ENCODE measurements at places on chromosomes 4 and X.

GRCh38 chrX:121172703-121173102 is 125.3 kb downstream of the GLUD2 start:
- no peak for DNase-seq

DNA sequence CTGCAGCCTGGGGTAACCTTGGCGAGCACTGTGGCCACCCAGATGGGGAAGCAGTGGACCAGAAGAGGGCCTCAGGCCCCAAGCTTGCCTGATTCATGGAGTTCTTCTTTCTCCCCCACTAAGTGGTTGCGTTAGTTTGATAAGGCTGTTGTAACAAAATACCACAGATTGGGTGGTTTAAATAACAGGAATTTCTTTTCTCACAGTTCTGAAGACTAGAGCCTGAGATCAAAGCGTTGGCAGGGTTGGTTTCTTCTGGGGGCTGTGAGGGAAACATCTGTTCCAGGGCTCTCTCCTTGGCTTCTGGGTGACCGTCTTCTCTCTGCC is 105.7 kb upstream of the GATB start:
- DNase-seq = no peak

- DNase-seq = no peak
Observed at GRCh38 chr4:146638333-146638785, 334 bp upstream of the POU4F2 start.

DNA sequence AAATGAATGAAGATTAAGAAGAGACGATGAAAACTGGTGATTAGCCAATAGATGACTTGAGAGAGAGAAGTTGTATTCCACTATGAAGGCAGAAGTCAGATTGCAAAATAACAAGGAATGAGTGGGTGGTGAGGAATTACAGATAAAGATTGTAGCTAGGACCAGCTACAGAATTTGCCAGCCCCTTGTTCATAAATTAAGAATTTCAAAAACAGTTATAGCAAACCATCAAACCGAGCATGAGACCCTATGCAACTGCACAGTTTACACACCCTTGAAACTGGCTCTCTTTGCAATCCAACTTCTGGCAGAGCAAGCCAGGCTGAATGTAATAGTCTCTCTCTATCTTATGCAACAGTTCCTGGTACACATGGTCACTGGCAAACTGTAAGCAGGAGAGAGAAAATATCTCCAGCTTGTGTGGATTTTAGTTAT is 35.2 kb downstream of the STAP1 start:
- DNase-seq = no peak

DNA sequence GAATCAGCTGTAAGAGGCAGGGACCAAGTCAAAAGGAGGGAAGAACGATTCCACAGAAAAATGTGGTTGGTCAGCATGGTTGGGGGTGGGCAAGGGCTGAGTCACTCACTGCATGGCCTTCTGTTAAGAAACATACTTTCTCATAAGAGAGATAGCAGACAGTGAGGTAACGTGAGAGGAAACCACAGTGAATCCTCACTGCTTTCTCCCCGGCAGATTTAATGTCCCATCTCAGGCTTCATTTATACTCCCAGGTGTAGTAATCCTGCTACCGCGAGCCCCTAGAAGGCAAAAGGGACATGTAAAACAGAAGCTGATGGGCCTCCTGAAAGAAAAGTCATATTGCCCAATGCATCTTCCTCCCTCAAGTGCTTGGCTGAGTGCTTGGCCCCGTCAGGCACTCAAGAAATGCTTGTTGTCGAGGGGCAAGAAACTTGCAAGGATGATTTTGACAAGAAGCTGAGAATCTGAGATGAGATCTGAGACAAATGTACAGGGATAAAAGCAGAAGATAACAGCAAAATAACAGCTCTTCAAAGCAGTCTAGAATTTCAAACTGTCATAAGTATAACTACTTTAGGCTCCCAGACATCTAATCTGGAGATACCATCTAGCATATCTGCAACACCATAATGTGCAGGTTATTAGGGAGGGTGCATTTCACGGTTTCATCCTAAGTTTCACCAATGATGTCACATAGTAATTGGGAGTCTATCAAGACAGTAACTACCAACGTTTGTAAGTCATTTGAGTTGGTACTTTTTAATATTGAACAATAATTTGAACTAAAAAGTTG is 40.2 kb downstream of the SH3KBP1 start:
- DNase-seq = peak; percentile 23

DNA sequence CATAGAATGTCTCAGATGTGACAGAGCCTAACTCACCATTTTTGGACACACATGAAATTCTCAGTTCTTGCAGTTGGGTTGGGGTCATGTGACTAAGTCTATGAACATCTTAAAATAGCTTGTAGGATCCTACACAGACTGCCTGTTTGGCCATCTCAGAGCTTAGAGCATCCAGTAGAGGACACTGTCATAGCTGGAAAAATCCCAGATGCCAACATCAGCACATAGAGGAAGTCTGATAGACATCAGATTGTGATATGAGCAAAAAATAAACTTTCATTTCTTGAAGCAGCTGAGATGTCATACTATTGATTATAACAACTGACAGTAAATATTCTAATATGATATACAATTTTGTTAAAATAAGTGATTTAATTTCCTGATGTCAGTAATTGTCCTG is 207.1 kb downstream of the TRAM1L1 start:
- no peak for DNase-seq

DNA sequence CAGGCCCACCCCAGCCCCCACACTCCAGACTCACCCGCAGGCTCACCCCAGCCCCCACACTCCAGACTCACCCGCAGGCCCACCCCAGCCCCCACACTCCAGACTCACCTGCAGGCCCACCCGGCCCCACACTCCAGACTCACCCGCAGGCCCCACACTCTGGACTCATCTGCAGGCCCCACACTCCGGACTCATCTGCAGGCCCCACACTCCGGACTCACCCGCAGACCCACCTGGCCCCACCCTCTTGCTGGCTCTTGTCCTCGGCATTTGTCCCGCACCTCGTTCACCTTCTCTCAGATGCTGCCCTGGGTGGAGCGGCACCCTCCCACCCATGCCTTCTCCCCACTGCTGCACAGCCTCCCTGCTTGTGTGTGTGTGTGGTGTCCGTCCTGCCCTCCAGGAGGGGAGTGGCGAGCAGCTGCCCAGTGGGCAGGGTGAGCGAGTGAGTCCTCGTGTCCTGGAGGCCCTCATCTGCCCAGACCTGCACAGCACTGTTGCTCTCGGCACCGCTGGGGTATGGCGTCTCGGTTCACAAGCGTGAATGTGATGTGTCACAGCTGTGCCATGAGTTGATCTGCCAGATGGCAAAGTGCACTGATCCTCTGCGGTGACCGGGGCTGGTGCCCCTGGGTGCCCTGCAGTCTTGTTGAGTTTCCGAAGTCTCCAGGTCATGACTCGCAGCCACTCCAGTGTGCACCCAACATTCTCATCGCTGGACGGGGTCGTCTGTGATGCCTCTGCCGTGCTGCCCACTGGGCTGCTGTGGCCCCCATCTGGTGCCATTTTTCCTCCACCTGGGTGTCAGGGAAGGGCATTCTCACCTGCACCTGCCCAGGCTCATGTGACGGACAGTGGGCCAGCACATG is 27.7 kb downstream of the MAEA start:
- DNase-seq = no peak

GRCh38 chrX:136711147-136711546 is 63.2 kb downstream of the CD40LG start:
- DNase-seq = no peak

GRCh38 chr4:2154215-2154740 is 87.6 kb downstream of the HAUS3 start:
- DNase-seq = no peak

- no peak for DNase-seq
Observed at GRCh38 chr4:102623622-102624021, 122.5 kb downstream of the NFKB1 start.

DNA sequence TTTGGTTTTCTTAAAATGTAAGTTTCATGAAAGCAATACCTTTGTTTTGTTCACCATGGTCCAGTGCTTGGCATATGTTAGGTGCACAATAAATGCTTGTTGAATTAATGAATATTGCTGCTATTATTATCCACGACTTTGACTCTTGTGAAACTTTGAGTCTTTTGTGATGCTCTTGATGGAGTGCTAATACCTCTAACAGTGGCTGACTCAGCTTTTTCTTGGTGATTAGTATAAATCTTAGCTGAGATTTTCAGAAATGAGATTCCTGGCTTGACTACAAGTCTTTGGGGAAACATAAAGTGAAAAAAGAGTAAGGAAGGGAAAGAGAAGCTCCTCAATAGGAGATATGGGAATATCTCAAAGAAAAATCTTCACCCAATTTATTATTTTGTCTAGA is 375.2 kb upstream of the RPS6KA3 start:
- DNase-seq = no peak

GRCh38 chr4:114205261-114205660 is 225.8 kb upstream of the ARSJ start:
- DNase-seq = no peak

- DNase-seq = no peak
Observed at GRCh38 chrX:81957900-81958545, 756.1 kb downstream of the SH3BGRL start.

DNA sequence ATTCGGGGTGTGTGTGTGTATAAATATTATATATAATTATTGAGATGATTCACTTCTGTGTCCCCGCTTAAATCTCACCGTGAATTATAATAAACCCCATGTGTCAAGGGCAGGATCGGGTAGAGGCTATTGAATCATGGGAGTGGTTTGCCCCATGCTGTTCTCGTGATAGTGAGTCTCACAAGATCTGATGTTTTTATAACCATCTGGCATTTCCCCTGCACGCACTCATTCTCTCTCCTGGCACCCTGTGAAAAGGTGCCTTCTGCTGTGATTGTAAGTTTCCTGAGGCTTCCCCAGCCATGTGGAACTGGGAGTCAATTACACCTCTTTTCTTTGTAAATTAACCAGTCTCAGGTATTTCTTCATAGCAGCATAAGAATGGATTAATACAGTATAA is 851.4 kb upstream of the AGA start:
- no peak for DNase-seq

GRCh38 chrX:48613502-48614160 is 16.3 kb downstream of the WDR13 start:
- DNase-seq = no peak

GRCh38 chrX:122850326-122850725 is 333.8 kb upstream of the GRIA3 start:
- DNase-seq = no peak

DNA sequence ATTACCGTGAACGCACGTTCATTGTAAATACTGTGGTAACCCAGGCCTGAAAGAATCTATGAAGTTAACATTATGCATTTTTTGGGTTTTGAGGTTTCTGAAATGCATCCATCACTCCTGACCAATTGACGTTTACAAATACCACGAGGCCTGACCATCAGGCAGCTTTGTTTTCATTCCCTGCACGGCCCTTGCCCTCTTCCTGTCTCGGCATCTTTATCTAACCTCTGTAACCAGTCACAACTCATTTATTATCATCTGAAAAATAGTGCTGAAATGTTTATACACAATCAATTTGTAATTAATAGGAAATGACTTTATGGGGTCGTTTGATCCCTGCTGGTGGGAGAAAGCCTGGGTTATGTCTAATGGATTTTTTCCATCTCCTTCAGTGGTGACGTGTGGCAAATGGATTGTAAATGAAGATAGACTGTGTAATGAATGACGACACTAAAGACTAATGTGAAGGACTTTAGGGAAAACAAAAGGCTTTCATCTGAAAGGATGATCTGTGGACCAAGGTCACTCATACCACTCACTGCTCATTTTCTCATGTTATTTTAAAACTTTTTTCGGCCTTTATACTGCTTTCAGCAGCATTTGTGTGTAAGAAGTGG is 102.7 kb upstream of the SORBS2 start:
- no peak for DNase-seq

GRCh38 chr4:39961311-39961877 is 16.3 kb downstream of the PDS5A start:
- no peak for DNase-seq

DNA sequence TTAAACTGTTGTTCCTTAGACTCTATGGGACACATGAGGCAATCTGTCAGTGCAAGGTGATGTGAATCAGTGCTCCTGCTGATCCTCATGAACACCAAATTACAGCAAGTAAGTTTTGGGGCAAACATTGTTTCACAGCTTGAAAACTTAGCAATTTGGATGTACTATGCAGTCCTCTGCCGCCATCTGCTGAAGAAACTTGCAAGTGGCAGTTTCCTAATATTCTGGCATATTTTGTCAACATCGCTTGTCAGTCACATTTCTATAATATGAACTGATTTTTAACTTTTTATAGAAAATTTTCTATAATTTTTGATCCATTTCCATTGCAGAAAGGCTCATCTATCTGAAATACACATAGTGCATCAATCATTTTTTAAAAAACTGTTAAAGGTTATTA is 56.3 kb downstream of the ZAR1 start:
- DNase-seq = no peak

DNA sequence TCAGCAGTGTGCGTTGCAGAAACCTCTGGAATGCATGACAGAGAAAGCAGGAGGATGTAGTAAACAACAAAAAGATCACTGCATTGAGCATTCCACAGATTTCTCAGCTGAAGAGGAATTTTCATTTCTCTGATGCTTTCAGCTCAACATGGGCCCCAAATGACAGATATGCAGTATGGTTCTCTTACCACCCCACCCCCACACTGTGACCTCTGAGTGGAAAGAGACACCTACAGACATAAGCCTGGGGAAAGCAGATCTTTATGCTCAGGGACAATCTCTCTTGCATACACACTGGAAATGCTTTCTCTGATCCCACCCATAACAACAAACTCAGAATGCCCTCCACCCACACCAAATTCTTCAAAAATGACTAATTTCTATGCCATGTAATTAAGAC is 983.7 kb upstream of the LCORL start:
- DNase-seq = no peak

GRCh38 chr4:181770971-181771370 is 472.2 kb upstream of the TENM3 start:
- DNase-seq = no peak

DNA sequence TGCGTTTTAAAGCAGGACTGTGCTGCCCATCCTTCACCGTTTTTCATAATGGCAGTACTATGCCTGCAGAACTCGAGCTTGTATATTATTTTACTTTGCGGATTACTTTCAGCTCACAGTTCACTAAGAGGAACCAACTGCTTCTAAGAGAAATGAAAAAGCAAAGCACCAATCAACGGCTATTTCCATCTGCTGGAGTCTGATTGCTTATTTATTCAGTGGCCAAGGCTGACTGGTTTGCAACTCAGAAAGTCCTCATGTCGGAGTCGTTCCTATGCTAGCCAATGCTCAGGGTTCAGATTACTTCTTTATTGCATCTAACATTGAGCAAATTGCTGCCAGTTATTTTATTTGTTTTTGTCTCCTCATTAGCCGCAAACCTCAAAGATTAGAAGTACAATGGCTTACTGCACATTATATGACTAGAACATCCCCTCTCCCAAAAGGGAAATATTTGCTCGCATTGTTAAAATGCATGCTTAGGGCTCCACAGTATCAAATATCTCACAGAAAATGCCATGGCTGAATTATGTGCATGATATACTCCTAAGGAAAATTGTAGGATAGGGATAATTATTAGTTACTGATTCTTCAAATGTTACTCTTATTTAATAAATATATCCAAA is 1628.2 kb upstream of the ADGRL3 start:
- no peak for DNase-seq

- no peak for DNase-seq
Observed at GRCh38 chr4:156931267-156931666, 40.3 kb downstream of the PDGFC start.

- DNase-seq = no peak
Observed at GRCh38 chrX:63735882-63736281, 49.1 kb downstream of the ARHGEF9 start.

- no peak for DNase-seq
Observed at GRCh38 chr4:87239821-87240220, 19.4 kb upstream of the KLHL8 start.

All from CD4-positive, alpha-beta T cell treated with Interferon gamma for 1 hour (primary cell).